ENCODE measurements at places on chromosomes 11 and 22. TPM values are rescaled to one million over a fixed set of nuclear protein-coding genes. Genes with fewer than 3 reads are reported as not detected.

GRCh38 chr11:134313821-134314607 lies 17.8 kb upstream of the GLB1L2 start:
- no peak for DNase-seq

- no peak for DNase-seq
Measured at GRCh38 chr11:27902981-27903624, 202.8 kb upstream of the BDNF start.

- DNase-seq: no peak
Measured at GRCh38 chr11:47021527-47021818, 84.9 kb downstream of the CSTPP1 start.

DNA sequence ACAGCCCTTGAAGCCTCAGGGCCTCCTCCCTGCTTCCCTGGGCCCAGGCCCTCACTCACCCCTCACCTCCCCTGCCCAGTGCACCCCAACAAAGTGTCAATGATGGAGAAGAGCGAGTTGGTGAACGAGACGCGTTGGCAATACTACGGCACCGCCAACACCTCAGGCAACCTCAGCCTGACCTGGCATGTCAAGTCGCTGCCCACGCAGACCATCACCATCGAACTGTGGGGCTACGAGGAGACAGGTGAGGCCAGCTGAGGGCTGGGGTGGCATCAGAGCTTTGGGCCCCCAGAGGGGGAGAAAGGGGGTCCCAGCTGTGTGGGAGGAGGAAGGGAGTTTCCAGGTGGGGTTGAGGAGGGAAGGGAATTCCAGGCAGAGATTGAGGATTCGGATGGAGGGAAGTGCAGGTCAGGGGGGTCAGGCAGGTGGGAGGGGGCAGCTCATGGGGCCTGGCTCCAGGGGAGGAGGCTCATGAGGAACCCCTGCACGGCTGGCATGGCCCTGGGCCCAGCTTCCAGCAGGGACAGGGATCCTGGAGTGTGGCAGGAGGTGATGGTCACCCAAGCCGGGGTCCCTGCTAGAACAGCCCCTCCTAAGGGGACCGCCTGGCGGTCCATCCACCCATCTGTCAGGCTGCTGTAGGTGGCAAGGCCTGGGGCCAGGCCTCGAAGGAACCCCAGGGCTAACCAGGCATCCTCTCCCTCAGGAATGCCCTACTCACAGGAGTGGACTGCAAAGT lies 2.9 kb downstream of the SUSD2 start:
- DNase-seq: no peak

SCGB1C1 gene
- not detected for total RNA-seq

SPCS2 gene
- total RNA-seq: 160 TPM

RTN4RL2 gene
- 1.1 TPM for total RNA-seq
